ENCODE measurements at places on chromosomes 6 and 20.
A peak's percentile ranks its signal among the peaks of the same experiment; 100 is the strongest.

- no peak for DNase-seq
These were observed 105.4 kb upstream of the AKIRIN2 start for GRCh38 chr6:87807475-87807874.

DNA sequence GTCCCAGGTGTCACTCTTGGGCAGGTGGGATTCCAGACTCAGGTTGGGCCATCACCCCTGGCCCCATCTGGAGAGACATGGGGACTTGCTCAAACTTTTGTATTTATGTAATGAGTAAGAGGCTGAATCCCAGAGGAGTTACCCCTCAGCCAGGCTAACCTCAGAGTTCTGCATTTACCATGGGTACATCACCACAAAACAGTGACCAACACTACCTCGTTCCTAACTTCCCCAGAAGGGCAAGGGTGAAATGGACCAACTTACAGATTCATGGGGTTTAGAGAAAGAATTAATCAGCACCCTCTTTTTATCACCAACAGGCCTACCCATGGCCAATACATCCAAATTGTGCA lies 259.9 kb upstream of the MARCKS start:
- DNase-seq = no peak

- peak; percentile 82 for DNase-seq
These were observed 5.7 kb upstream of the RBPJL start for GRCh38 chr20:45300961-45301360.

GRCh38 chr6:6878887-6879585 lies 228.7 kb upstream of the RREB1 start:
- no peak for DNase-seq

- DNase-seq = no peak
These were observed 92.4 kb downstream of the SCML4 start for GRCh38 chr6:107731422-107732319.

DNA sequence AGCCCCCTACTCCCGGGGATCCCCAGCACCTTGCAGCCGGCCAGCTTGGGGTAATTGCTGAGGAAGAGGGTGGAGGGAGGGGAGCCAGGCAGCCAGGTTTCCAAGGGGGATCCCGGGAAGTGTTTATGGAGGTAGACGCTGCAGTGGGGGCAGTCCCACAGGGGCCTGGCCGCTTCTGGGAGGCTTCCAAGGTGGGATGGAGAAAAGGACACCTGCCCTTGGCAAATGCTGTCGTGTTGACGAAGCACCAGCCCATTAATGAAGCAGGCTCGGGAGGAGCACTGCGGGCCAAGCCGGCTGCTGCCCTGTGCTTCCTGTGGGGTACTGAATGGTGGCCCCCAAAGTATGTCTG lies 82.4 kb downstream of the TMEM242 start:
- no peak for DNase-seq

DNA sequence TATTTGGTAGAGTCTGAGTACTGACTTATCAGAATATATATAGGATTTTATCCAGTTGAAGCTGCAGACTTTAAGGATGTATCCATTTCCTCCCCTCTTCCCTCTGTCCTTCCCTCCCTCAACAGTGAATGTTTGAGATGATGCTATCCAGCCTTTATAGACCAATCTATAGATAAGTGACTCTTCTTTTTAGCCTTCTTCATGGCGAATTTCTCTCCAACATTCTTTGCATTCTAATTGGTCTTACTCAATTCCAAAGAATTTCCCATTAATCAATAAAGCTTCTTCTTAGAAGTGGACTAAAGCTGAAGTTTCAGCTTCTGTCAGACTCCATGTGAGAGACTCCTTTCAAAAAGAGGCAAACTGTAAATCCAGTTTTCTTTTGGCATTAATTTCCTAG lies 99.3 kb downstream of the AIG1 start:
- no peak for DNase-seq

GRCh38 chr6:82211326-82211725 lies 36.2 kb downstream of the IBTK start:
- DNase-seq = no peak

- DNase-seq = no peak
These were observed 45.7 kb upstream of the TRAF3IP2 start for GRCh38 chr6:111651185-111652034.

- DNase-seq = no peak
These were observed 502.0 kb downstream of the PREX1 start for GRCh38 chr20:48325656-48326433.

- DNase-seq = peak; percentile 60
These were observed 3.2 kb upstream of the DEF6 start for GRCh38 chr6:35294308-35294945.

DNA sequence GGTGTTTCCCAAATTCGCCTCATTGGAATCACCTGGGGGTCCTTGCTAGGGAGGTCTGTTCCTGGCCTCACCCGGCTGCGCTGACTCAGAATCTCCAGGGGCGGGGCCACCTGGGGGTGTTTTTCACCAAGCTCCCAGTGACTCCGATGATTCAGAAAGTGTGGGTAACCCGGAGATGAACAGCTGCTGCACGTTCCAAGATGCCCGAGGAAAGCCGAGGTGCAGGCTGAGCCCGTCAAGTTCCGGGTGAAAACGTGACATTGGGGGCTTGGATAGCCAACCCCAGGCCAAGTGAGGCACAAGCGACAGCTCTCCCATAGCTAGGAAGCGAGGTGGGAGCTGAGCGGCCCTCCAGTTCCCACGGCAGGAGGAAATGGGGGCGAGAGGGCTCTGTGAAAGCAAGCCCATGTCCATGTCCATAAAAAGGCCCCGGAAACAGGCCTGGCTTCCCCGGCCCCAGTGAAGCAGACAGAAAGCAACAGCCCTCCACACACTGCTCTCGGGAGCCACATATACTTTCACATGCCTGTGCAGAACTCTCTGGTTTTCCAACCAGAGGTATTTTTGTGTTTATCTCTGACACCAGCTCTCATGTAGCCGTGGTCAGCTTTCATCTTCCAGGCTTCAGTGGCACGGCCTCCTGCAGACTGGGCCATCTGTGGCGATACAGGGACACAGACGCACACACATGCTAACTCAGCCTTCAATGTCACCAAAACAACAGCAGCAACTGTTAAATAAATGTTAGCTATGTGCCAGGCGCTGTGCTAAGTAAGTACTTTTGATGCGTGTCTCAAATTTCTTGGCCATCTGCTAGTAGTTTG lies 90.7 kb upstream of the CCDC28A start:
- DNase-seq = no peak

DNA sequence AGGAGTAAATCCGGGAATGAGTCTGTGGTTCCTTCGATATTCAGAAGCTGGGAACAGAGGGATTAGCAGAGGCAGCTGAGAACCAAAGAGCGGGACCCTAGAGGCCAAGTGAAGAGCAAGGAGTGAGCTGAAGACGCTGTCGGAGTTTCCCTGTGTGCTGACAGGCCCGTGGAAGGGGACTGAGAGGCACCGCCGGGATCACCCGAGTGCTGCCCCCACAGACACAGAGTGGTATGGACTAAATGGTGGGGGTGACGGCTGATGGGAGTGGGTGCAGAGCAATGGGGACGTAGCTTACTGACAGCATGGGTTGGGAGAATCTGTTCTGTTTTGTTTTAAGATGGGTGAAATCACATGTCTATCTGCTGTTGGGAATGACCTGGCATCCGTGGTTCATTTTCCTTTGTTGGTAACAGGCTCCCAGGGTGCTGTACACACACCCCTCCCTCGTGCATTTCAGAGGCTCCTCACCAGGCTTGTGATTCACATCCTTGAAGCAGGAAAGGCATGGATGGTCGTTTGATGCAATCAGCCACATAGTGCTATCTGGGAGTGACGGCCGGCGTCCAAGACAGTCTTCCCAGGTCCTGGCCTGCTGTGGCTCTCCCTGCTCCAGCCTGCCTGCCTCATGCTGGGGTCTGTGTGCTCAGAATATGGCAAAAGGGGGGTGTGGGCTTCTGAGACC lies 97.4 kb downstream of the THBS2 start:
- no peak for DNase-seq

- no peak for DNase-seq
These were observed 162.8 kb upstream of the RSPO3 start for GRCh38 chr6:126955621-126956020.

- DNase-seq = no peak
These were observed 198.8 kb upstream of the THEMIS start for GRCh38 chr6:128099571-128100197.

DNA sequence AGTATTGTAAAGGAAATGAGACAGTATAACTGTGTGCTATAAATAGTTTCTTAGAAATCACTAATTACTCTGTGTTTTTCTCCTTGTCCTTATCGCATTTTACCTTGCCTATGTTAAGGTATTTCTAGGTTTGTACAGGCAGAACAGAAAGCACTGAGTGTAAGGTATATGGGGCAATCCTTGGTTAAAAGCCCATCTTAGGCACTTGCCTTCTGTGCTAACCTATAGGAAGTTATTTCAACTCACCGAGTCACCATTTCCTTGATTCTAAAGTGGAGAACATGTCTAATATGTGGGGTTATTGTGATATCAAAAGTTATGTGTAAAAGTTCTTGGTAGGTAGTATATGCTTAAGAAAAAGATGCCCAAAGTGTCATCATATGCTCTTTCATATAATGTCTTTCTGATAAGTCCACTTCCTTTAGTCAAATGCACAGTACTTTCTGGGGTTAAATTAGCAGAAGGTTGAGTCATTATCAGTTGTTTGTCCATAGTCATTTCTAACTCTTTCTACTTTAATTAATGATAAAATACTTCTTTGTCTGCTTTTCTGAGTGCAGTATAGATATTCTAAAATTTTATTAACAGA lies 276.4 kb downstream of the UTRN start:
- DNase-seq = no peak

DNA sequence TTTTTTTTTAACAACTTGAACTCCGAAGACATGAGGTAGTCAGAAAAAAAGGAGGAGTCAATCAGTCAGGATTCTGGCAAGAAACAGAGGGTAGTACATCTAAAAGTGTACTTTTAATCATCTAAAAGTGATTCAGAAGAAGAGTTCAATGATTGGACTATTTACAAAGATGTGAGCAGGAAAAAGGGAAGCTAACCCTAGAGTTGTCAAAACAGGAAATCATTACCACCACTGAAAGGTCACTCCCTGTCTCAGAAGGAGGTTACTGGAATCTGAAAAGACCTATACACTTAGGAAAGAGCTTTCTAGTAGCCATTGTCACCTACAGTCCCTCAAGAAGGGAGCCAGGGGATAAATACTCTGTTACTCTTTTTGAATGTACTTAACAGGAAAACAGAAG lies 16.7 kb upstream of the LMBRD1 start:
- DNase-seq = no peak

GRCh38 chr20:1735417-1736089 lies 78.0 kb upstream of the SIRPG start:
- no peak for DNase-seq

DNA sequence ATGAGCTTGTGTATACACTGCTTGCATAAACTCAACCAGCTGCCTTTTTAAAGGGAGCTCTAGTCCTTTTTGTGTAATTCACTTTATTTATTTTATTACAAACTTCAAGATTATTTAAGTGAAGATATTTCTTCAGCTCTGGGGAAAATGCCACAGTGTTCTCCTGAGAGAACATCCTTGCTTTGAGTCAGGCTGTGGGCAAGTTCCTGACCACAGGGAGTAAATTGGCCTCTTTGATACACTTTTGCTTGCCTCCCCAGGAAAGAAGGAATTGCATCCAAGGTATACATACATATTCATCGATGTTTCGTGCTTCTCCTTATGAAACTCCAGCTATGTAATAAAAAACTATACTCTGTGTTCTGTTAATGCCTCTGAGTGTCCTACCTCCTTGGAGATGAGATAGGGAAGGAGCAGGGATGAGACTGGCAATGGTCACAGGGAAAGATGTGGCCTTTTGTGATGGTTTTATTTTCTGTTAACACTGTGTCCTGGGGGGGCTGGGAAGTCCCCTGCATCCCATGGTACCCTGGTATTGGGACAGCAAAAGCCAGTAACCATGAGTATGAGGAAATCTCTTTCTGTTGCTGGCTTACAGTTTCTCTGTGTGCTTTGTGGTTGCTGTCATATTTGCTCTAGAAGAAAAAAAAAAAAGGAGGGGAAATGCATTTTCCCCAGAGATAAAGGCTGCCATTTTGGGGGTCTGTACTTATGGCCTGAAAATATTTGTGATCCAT lies 15.3 kb downstream of the TNFAIP3 start:
- DNase-seq = no peak

DNA sequence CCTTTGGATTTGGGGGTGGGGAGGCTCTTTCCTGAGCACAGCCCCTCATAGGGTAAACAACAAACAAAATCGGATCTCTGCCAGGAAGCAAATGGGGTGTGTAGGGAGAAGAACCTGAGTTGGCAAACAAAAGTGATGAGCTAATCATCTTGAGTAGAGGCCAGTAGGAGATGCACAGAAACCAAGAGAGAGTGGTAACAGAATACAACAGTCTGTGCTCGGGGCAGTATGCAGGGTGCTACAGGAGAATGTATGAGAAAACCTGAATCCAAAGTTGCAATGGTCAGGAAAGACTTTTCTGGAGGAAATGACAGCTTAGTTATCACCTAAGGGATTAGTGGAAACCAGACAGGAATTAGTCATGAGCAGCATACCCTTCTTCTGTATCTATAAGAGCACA lies 177.8 kb downstream of the CDKAL1 start:
- no peak for DNase-seq

- no peak for DNase-seq
These were observed 8.3 kb downstream of the HSF2 start for GRCh38 chr6:122407712-122408111.

DNA sequence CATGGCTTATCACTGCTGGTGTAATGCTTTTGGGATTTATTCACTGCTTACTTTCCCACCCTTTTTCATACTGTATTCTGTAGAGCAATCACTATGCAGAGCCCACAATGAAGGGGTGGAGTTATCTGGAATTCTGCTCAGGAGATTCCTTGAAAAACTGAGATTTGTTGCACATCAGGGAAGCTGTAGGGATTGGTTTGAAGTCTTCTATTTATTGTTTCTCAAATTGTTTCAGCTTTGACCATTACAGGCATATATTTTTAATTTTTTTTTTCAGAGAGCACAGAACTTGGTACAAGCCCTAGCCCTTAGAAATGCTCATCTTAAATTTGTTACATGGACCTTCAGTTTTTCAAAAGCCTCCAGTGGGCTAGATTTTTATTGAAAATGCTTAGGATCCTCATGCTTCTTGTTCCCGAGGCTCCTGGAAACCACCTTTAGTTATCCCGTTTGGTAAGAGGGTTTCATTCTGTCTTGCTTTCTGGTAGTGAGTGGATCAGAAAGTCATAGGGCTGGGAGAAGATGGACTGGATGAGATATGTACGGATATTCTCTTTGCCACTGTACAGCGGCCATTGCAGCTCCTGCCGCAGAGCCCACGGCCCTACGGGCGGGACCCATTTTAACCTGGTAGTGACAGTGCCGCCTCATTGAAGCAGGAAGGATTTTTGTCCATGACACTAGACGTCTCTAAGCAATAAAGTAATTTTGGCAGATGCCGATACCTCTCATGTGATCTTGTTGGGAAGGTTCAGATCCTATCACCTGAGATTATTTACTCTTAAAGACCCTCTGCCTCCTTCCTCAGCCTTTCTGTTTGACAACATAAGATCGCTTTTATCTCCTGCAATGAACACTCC lies 45.3 kb upstream of the ZNF184 start:
- DNase-seq = no peak

Measured in WTC11 (cell line).